Tibial artery (tissue), 4 donors: ENCODE measurements at places on chromosomes 3 and 15.
A peak's percentile ranks its signal among the peaks of the same experiment; 100 is the strongest.

- no peak for DNase-seq
Measured at GRCh38 chr3:59526999-59527398, 477.2 kb upstream of the CFAP20DC start.

GRCh38 chr3:111595232-111595631 is at the start of gene ZBED2:
TSS of gene ZBED2 (minus strand) at chr3:111595346. CDS start at chr3:111594201, 1,145 bp downstream.
- DNase-seq, result no peak

DNA sequence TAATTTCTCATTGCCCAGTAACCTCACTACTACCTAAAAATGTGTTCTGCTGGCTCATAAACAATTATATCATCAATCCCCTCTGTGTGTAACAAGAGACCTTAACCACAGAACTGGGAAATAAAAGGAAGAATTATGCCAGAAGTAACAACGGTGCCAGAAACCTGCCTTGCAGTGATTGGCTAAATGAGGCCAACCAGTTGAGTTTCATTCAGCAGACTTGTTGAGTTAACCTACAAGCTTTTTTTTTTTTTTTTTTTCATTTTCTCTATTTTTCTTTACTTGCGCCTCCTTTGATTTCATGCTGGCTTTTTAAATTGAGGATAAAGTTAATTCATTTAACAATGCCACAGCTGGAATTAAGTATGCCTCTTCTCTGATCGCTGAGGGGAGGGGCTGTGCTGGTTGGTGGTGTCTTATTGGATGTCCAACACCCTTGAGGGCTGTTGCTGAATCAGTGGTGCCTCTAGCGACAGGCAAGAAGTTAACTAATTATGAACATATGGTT is 30.0 kb upstream of the GMNC start:
- DNase-seq, result no peak

- DNase-seq, result no peak
Measured at GRCh38 chr3:8777978-8778267, 8.5 kb upstream of the OXTR start.

- DNase-seq, result no peak
Measured at GRCh38 chr15:61702224-61703020, 357.8 kb downstream of the VPS13C start.

GRCh38 chr15:44719293-44719999 is 8.1 kb downstream of the B2M start:
- DNase-seq, result no peak

GRCh38 chr3:157263027-157263426 is 103.1 kb upstream of the CCNL1 start:
- DNase-seq, result no peak

DNA sequence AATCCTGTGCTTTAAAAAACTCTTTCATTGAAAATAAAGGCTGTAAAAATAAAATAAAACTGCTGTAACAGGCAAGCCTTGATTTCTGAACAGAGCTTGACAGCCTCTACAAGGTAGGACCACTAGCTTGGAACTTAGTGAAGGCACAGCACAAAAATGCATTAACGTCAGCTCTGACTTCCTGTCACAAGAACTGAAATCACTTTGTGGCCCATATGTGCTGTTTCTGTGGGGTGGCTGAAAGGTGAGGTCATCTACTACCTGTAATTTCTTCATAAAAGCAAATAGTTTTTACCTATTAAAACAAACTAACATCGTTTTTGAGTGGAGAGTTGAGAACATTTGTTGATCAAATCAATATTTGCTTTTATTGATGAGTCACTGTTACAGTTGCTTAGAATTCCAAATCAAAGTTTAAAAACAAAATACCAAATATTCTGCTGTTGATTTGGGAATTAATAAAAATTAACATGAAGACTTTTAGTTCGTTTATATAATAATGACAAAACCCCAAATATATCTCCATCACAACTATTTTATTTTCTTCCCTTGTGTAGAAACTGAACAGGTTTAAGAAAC is 1034.1 kb downstream of the MCTP2 start:
- DNase-seq, result no peak

DNA sequence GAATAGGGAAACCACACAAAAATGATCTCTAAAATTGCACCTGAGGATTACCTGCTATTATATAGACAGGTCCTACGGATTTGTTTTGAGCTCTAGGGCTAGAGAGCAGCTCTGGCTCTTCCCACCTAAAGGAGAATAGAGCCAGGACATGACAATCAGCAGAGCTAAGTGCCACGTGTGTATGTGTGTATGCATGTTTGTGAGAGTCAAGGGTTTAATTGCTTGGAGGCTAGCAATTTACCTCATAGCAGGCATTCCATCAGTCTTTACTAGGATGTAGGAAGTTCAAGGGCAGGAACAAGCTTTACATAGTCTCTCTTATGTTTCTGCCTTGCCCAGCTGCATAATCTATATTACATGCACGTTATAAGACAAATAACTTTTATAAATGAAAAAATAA is 498.2 kb downstream of the NSUN3 start:
- no peak for DNase-seq

DNA sequence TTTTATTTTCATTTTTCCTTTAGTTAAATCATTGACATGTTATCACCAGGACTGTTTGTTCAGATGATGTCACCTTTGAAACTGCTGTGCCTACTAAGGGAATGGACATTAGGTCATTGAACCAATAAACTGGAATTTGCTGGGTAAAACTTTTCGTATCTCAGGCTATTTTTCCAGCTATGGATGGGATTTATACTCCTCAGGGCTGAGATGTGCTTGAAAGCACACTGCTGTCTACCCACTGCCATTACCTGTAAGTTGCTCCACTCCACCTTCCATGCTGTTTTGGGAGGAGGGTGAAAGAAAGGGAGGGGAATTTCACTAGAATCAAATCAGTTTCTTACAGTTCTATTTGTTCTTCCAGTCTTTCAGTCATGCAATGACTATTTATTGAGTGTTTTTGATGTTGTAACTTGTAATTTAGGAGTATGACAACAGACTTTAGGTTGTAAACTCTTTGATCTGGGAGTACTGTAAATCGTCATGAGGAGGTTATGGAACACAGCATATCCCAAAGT is 11.3 kb downstream of the EHD4 start:
- DNase-seq, result no peak

- DNase-seq, result no peak
Measured at GRCh38 chr15:85104584-85104983, 122.9 kb downstream of the PDE8A start.

GRCh38 chr15:37516621-37517020 is 416.3 kb upstream of the MEIS2 start:
- DNase-seq, result no peak

DNA sequence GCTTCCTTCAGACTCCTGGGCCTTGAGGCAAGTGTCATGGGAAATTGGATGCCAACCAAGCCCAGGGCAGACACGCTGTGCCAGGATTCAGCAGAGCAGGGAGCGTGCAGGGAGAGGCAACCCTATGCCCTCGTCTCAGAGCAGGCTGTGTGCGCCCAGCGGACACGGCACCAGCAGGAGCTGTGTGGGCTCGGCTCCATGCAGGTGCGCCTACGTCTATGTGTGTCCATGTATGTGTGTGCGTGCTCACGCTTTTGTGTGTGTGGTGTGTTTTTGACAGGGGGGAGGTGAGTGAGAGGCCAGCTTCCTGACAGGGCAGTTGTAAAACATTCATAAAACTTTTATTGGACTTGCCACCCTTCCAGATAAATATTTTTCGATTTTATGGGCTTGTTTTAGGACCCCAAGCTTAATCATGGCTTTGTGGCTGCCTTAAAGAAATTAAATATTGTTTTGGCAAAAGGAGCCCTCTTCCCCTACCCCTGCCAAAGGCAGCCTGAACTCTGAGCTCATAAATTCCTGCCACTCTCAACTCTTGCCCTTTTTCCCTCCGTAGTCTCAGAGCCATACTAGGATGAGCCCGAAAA is 84.4 kb downstream of the DNAJB8 start:
- peak; percentile 79 for DNase-seq

DNA sequence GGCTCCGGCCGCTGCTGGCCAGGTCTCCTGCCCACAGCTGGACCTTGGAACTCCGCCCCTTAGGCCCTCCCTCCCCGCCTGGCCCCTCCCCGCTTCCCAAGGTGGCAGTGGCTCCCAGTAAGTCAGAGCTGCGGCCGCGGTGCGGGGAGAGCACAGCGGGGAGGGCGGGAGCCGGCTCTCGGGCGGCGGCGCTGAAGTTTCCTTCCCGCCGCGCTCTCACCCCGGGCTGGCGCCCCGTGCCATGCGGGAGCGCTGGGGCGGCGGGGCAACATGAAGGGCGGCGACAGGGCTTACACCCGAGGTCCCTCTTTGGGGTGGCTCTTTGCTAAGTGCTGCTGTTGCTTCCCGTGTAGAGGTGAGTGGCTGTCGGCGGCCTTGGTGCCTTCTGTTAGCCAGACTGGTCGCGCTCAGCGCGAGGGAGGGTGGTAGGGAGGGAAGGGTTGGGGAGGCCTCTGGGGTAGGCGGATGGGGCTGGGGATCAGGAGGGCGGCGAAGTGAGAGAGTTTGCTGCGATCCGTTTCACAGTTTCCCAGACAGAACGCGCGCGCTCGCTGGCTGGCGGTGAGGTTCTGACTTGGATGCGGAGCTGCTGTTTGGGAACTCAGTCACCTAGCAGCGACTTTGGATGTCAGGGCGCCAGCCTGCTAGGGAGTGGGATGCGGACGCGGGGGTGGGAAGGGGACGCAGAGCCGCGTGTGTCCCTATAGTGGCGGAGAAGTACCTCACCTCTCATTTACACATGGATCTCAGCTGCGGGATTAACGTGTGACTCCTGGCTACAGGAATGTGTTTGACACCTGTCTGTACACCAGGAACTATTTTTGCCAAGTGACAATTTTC is 145.5 kb upstream of the UMPS start:
- peak; percentile 89 for DNase-seq

DNA sequence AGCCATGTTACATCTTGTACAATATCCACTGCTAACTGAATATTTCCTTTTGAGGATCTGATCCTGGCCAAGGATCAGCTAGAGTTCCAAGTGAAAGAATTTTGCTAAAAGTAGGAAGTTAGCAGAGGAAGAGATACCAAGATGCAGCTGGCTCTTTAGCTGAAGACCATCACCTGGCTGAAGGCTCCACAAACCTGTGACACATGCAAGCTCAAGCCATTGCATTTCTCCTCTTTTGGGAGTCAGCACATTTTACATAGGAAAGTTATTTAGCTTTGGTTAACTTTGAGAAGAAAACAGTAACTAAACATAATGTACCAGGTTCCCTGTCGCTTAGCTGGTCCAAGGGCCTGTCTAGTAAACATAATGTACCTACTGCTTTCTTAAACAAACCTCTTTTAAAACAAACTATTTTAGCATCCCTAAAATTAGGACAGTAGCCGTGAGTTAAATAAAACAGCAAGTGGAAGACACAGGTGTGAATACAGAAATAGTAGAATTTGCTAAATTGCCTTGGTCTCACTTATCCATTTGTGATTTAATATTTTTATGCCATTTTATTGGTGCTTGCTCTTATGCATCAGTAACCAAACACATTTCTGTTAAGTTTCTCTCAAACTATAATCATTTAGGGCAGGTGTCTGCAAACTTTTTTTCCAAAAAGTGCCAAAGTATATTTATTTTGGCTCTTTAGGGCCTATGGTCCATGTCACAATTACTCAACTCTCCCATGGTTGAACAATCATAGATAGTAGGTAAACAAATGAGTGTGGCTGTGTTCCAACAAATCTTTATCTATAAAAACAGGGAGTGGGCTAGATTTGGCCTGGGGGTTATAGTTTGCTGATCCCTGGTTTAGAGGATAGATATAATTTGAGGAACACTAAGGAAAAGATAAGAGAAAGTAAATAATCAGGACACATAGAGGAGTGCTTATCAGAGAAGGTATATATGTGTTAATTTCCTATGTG is 11.2 kb downstream of the GCSAM start:
- DNase-seq, result no peak

GRCh38 chr3:66344391-66344811 is 123.6 kb downstream of the SLC25A26 start:
- DNase-seq, result no peak

GRCh38 chr3:12978682-12979081 is 94.5 kb downstream of the IQSEC1 start:
- no peak for DNase-seq

GRCh38 chr3:171044835-171045793 is 18.6 kb upstream of the SLC2A2 start:
- no peak for DNase-seq

GRCh38 chr3:184776916-184777315 is 35.0 kb upstream of the VPS8 start:
- DNase-seq, result peak; percentile 51

- no peak for DNase-seq
Measured at GRCh38 chr3:167304077-167304476, 76.0 kb downstream of the ZBBX start.

DNA sequence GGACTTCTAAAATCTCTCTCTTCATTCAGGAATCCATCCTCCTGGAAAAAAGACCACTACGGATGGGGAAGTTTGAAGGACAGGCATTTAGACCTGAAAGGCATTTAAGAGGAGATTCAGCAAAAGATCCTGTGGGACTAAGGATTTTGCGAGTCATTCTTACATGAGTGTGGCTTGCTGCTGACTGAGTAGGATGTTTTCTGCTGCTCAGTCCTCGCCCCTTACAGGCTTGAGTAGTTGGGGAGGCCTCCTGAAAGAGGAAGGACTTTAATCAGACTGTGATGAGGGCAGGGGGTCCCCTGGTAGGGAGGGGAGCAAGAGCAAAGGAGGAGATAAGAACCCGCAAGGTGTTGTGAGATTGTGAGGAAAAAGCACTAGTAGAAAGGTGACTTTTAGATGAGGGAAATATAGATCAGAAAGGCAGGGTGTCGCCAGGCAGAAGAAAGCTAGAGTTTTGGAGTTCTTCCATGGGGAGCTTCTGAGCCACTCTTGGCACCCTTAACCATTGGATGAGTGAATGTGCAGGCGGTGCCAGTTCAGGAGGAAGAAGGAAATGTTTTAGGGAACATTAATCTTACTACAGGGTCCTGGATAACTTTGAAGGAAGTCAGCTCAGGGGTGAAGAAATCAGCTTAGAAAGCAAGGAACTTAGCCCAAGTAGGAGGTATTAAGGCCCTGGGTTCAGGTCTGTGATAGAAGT is 171.1 kb downstream of the RORA start:
- no peak for DNase-seq

DNA sequence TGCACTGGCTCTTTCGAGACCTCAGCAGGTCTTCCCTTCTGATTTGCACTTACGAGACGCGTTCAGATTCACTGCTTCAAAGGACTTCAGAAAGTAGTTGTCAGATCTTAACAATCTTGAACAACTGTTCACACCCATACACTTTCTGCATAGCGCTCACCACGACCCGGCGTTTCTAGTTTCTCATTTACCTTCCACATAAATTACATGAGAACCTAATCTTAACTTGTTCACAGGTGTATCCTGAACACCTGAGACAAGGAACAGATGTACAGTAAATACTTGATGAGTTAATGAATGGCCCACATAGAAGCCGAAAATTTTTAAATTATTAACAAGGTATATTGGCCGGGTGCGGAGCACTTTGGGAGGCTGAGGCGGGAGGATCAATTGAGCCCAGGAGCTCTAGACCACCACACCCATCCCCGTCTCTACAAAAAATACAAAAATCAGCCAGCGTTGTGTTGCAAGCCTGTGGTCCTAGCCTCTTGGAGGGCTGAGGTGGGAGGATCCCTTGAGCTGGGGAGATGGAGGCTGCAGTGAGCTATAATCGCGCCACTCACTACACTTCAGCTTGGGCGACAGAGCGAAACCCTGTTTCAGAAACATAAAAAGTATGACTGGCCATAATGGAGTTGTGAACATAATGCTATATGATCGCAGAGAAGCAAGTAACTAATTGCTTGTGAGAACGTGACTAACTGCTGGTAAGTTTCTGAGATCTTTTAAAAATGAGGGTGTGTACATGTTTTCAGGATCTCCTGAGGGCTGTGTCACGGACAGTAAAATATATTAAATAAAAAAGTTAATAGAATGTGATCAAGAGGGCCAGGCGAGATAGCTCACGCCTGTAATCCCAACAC is 984 bp upstream of the SMARCC1 start:
- no peak for DNase-seq
